ENCODE measurements at places on chromosomes 5 and 9. TPM values are rescaled to one million over a fixed set of nuclear protein-coding genes. Genes with fewer than 3 reads are reported as not detected.

The ADAMTS19 gene
- under 0.01 TPM for total RNA-seq

The TLR4 gene
- 0.26 TPM for total RNA-seq

The CD74 gene
- 3.8 TPM for total RNA-seq

The GABRB2 gene
- not detected for total RNA-seq

The BTF3 gene
- total RNA-seq: 244 TPM
